ENCODE measurements at places on chromosomes 13 and 19.

- DNase-seq = no peak
Observed at GRCh38 chr19:15696654-15697194, 23.8 kb downstream of the CYP4F12 start.

DNA sequence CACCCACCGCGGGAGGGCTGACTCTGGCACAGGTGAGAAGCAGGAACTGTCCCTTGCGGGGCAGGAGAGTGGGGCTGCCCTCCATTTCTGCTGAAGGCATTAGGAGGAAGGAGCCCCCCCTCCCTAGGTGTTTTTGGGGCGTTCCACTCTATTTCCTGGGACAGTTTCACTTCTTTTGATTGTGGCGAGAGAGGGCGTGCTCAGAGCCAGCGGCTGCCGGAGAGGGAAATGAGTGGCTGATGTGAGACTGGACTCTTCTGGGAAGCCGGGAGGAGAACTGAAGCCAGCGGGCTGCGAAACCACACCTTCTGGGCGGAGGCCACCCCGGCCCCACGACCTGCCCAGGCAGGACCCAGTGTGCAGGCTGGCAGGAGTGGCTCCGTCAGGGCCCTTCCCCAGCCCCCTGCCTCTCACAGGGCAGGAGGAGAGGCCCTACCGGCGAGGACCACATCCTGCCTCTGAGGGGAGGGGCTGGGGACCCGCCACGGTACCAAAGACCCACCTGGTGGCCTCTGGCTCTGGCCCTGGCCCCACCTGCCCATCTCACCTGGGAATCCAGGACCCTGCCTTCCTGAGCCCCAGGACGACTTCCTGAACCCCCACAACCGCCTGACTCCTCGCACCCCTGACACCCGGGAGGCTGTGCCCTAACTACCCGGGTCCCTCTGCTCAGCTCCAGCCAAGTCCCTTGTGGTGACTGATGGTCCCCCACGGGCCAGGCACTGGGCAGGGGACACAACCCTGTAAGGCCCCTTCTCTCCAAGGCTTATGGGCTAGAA lies 25.9 kb downstream of the MPND start:
- no peak for DNase-seq

GRCh38 chr19:17580470-17581144 lies 25.2 kb downstream of the COLGALT1 start:
- DNase-seq = no peak

DNA sequence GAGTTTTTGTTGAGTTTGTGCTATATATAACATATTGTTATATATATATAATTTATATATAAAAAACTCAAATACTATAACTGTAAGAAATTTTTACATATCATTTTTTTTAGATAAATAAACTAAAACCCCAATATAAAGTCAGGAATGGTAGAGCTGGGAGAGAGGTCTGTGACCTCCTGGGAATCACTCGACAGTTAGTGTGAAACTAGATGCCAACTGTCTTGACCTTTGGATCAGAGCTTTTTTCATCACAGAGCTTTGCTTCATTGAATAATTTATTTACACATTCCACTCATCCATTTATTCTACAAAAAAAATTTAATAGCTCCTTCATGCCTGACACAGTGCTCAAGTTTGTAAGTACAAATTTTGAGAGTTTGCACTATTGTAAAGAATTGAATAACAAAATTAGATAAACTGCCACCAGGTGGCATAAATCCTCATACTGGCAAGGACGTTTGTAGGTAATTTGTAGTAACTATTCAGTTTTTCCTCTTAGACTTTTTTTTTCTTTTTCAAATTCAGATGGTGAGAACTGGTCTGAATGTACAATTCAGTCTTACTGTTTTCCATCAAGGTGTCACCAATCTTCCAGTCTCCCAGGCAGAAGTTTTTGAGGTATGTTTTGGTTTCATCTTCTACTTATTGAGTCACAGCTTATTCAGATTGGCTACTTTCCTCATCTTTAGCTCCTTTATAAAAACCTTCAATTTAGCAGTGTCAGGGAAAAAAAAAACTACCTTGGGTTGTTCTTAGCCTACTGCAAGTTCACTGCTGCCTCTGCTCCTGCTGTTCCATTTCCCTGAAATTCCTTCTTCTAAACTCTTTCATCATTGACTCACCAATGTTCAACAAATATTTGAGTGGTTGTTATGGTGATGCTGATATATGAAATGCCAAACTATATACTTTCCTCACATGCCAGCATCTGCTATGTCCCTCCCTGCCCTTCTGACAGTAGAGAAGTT lies 28.7 kb downstream of the LACC1 start:
- DNase-seq = peak; percentile 36

DNA sequence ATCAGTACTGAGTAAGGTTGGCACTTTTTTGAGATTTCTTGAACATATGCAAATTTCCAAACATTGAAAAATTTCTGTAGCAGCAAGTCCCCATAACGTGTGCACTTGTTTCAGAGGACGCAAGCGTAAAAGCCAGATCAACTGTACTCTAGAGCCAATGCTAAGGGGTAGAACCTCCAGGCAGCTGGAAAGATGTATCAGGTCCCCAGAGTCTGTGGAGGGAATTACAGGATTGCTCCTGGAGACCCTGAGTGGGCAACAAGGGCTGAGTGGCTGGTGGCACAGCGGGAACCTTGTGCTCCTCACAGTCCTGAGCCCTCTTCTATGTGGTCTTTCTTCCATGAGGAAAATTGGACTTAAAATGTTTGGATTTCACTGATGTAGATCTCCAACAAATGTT lies 53.9 kb upstream of the AMER2 start:
- no peak for DNase-seq

DNA sequence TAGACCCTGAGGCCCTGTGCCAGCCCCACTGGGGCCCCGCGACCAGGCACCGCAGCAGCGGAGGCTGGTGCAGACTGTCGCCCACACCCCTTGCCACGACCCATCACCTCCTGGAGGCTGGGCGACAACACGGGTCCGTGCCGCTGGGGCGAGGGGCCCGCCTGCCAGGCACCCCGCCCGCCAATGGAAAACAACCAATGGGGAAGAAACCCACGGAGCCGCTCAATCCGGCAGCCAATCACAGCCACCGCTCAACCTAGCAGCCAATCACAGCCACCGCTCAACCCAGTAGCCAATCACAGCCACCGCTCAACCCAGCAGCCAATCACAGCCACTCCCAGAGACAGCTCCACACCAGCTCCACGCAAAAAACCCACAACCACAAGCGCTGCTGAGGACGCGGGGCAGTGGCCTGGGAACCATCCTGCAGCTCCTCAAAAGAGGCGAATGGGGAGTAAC lies 29.7 kb downstream of the GPX4 start:
- DNase-seq = no peak

- DNase-seq = no peak
Observed at GRCh38 chr19:16702123-16702522, 17.5 kb upstream of the NWD1 start.

- DNase-seq = no peak
Observed at GRCh38 chr13:42239161-42239560, 32.8 kb upstream of the AKAP11 start.

DNA sequence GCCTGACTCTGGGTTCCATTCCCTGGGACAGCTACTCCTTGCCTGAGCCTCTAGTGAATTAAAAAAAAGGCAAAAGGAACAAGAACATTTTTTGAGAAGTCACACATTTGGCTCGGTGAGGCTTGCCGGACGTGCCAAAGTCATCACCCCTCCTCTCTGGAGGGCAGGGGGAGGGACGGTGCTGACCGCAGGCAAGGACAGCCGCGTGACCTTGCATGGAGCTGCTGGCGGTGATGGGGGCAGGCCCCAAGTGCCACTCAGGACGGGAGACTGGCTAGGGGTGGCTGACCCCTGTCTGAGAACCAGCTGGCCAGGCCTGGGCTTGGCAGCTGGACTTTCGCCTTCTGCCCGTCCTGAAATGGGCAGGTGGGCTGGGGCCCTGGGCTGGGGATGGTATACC lies 26.4 kb downstream of the MAP2K2 start:
- no peak for DNase-seq

- no peak for DNase-seq
Observed at GRCh38 chr13:42688821-42689220, 92.6 kb upstream of the FAM216B start.

DNA sequence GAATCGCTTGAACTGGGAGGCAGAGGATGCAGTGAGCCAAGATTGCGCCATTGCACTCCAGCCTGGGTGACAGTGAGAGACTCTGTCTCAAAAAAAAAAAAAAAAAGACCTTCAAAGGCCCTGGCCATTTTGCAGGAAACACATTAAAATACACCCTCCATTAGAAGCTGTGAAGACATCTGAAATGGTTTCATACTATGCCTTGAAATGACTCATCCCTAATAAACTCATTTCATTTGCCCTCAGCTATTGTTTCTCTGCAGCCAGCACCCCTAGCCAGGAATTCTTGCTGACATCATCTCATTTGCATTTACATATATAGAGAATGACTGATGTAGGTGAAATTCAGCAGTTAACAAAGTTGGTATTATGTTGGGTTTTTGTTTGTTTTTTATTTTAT lies 8.7 kb downstream of the EML2 start:
- peak; percentile 82 for DNase-seq

DNA sequence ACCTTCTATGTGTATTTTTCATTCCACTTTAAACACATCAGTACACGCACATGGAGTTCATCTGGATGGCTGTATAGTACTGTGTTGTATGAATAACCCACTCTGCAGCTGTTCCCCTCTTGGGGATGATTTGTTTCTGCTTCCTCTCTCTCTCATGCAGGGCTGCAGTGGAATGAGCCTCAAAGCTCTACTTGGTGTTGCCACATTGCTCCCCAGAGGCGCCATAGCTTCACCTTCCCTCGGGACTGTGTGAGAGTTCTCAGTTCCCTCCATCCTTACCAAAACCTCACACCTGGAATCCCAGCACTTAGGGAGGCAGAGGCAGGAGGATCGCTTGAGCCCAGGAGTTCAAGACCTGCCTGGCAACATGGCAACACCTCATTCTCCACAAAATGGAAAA lies 28.4 kb upstream of the GPR183 start:
- DNase-seq = no peak

DNA sequence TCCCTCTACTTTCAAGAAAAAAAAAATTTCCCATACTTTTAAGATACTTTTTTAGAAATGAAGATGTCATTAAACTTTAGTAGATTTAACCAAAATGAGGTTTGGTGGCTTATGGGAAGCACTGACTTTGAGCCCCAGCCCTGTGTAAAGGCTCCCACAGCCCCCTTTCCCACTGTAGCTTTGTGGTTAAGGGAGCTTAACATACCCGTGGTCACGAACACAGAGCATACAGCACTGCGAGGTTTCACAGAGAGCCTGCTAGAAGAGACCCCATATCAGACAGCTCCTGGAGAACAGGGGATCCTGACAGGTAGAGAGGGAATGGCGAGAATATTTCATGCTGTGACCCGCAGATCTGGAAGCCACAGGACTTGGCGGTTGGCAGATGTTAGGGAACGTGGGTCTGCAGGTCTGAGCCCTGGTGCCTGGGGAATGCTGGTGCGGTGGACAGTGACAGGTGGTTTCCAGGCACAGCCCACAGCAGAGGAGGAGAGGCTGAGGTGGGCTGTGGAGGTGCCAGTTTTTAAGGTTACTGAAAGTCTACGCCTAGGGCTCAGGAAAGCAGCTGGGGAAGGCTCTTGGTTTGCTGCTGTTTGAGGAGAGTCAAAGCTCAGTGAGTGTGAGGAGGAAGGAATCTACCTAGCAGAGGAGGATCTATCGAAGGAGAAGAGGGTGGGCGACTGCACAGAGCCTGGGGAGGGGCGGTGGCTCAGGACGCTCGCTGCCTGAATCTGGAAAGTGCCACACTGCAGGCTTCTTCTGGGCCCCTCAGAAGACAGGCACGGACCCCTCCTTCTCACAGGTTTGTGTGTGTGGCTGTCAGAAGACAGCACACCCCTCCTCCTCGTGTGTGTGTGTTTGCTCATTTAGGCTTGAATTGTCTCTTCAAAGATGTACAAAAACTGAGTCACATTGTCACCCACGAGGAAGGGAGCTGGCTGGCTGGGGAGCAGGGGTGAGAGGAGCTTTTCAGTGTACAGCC lies 49.9 kb downstream of the SLC7A9 start:
- no peak for DNase-seq

DNA sequence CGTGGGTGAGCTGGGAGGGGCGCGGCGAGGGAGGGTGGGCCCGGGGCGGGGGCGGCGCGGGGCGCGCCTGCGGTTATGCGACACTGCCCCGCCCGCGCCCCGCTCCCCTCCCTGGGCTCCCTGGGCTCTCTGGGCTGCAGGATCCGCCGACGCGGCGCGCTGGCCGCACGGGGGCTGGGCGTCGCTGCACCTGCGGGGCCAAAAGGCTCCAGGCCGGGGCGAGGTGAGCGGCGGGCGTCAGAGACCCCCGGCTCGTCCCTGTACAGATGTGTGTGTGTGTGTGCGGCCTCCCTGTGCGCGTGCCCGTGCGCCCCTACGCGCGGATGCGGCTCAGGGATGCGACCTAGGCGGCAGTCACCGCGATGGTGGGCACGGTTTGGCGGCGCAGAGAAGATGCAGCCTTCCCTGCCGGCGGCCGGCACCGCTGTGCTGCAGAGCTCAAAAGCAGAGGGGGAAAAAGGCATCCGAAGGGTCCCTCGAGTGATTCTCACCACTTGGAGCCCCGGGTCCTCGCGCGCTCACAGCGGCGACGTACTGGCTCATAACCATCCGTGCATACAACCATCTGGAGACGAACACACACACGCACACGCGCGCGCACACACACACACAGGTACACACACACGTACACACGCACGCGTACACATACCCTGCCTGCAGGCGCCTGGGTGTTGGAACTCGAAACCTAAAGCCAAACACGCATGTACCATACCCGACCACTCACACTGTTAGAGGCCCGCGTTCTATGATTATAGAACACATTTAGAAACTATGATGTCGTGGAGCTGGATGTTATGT lies 709 bp downstream of the ATP8A2 start:
- DNase-seq = no peak

- DNase-seq = no peak
Observed at GRCh38 chr19:48461982-48462655, 6.7 kb downstream of the KCNJ14 start.

DNA sequence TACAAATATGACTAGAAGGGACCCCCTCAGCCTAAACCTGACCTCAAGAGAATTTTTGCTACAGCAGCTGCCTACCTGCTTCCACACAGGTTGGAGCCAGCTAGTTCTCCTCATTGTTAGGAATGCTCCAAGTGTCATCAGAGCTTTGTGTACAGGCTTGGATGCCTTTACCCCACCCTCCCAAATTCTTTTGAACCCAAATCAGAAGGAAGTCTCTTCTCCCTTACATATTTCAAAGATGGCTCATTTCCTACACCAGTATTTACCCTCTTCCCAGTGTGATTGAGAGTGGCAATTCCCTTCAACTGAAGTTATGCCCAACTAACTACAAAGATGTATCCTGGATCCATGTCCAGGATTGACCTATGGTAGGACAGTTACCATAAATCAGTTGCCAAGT lies 323.2 kb downstream of the OXGR1 start:
- DNase-seq = no peak
